NCI-H1092 (cell line): ENCODE measurements at places on chromosomes 2 and 18.

GRCh38 chr2:213152065-213152794 lies 818 bp upstream of the IKZF2 start:
- peak; percentile 45 for DNase-seq

DNA sequence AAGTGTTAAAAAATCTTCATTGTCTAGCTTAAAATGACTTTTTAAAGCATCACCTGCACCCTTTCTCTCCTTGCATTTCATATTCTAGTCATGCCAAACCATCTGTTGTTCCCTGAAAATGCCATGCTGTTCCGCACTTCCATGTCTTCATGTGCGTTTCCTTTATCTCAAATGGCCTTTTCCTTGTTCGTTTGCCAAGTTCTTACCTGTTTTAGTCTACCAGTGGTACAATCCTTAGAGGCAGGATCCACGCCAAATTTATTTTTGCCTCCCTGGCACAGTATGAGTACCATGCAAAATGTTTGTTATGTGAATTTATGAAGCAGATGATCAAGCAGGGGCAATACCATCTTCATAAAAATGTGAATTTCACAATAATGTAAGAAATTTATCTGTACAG lies 37.0 kb downstream of the TMEFF2 start:
- DNase-seq, result no peak

GRCh38 chr2:112683550-112684414 lies 37.0 kb upstream of the NT5DC4 start:
- no peak for DNase-seq

- no peak for DNase-seq
Observed at GRCh38 chr2:153770359-153770991, 101.2 kb upstream of the GALNT13 start.

- DNase-seq, result no peak
Observed at GRCh38 chr2:240131941-240132650, 4.0 kb downstream of the COPS9 start.

DNA sequence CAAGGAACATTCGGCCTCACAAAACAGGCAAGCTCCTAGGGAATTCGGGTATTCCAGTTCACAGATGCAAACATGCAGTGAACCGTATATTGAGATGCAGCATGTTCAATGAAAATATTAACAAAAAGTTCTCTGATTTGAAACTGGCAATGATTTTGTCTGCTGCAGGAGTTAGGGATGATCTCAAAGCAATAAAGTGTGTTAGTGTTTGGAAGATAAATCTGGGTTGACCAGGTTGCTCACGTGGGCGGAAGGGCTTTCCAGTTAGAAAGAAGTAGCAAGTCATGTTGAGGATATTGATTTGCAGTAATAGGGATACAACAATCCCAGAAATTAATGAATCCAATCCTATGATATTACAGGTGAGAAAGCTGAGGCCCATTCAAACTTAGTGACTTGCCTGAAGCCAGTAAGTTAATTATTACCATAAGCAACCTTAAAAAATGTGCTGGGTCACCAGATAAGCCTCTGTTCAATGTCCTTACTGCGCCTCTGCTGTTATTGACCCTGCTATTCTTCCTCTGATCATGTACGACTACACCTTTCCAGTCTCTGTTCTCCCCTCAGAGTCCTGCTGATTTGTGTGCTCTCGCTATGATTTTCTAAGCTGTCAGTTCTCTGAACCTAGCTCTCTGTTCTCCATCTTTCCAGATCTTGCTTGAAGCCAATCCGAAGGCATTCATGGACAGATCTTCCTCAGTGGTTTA lies 370.8 kb downstream of the DSEL start:
- no peak for DNase-seq

- DNase-seq, result no peak
Observed at GRCh38 chr18:50286391-50287027, 983 bp downstream of the CXXC1 start.
